ENCODE measurements at places on chromosomes 7 and 10.

DNA sequence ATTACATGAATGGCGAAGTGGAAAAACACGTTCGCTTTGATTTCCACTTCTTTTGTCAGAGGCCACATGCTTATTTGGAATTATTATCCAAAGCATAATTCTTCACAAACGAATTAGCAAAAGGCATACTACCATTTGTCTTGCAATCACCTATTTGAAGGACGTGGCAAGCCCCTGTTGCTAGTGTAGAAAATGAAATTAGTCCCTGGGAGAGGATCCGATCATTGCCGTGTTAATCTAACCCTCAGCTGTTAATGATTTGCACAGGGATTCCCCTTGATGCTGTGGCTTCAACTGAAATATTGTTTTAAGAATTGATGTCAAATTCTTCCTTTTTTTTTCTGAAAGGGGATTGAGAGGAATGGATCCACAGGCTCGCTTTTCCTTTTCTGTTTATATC is 4.6 kb downstream of the AGMO start:
- DNase-seq = no peak

DNA sequence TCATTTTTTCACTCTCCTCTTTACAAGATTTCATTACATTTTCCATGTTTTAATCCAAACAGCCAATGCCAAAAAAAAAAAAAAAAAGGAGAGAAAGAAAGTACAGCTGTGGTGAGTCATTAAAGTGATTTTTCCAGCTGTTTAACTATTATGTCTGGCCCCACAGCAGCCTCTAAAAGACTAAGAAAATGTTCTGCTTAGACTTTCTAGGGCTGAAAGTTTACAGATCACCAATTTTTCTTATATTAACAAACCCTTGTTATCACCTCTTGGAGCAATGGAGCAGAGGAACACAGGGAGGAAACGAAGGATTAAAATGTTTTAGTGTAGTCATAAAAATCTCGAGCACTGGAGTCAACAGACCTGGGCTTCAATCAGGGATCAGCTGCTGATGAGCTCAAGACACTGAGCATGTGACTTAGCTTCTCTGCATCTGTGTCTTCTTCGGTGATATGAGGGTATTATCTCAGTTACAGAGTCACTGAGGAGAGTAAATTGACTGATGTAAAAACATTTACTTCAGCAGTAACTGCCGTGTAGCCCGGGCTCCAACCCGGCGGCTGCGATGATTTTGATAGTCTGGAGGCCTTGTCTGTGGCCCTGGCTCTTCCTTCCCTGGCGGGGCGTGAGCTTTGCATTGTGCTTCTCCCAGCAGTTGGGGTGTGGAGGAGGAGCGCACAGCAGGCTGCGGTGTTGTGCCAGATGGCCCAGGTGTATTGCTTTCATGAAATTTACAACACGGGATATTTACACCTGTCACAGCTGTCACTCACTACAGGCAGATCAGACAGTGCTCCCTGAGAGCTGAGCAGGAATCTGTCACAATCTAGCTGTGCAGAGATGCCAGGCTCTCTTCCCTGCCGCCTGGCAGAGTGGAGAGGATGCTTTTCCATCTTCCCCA is 298.3 kb upstream of the FZD8 start:
- peak; percentile 78 for DNase-seq

DNA sequence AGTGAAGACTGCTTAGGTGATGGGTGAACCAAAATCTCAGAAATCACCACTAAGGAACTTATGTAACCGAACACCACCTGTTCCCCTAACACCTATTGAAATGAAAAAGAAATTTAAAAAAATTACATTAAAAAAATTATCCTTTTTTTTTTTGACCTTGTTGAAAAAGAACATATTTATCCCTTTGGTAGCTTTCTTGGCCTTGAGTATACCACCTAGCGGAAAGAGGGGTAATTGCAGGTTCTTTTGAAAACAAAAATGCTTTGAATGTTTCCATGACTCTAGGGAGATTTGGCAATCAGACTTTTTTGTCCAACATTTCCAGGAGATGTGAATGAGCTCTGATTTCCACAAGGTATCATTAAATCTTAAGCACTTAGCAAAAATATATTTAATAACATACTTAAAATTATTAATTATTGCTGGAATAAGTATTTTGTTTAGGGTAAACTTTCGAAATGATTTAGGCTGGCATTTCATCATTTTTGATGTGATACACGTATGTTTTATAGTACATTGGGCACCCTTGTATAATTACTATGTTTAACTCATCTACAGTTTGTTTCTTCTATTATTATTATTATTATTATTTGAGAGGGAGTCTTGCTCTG is 47.0 kb upstream of the ELMO1 start:
- no peak for DNase-seq

GRCh38 chr10:5888843-5889623 is 660 bp downstream of the ANKRD16 start:
- peak; percentile 53 for DNase-seq

GRCh38 chr7:132108563-132108962 is 467.7 kb downstream of the PLXNA4 start:
- DNase-seq = no peak

GRCh38 chr10:110149259-110149658 is 58.1 kb upstream of the MXI1 start:
- no peak for DNase-seq

DNA sequence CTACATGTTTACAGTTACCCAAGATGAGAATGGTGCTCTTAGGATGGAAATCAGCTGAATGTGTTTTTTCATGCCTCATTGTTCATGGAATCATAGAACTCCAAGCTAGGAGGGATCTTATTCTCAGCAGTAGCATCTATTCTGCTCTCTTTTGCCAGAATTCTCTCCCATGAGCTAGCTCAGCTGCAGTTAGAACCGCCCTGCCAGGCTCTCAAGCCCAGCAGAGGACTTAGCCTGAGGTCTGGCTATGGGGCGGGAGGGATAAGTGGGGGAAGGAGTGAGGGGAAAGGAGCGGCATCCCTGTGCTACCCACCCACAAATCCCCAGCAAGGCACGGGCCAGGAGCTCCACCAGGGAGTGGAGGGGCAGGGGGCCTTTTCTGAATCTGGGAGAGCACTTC is 120.7 kb upstream of the PLXNA4 start:
- DNase-seq = no peak

DNA sequence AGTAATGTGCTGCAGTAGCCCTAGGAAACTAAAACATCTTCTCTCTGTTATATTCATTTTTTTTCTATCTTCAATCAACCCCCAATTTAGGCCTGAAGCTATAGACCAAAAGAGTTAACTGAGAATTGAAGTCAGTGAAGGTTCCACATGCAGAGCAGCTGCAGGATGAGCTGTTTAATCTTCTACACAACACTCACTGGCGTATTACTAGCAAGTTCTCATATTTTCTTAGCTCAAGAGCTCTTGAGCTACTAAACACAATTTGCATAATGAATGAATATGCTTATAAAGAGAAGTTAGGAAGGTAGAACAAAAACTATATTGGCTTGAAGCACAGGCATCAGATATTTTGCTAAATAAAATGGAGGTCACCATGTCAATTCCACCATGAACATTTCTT is 41.2 kb upstream of the GPR22 start:
- DNase-seq = no peak

DNA sequence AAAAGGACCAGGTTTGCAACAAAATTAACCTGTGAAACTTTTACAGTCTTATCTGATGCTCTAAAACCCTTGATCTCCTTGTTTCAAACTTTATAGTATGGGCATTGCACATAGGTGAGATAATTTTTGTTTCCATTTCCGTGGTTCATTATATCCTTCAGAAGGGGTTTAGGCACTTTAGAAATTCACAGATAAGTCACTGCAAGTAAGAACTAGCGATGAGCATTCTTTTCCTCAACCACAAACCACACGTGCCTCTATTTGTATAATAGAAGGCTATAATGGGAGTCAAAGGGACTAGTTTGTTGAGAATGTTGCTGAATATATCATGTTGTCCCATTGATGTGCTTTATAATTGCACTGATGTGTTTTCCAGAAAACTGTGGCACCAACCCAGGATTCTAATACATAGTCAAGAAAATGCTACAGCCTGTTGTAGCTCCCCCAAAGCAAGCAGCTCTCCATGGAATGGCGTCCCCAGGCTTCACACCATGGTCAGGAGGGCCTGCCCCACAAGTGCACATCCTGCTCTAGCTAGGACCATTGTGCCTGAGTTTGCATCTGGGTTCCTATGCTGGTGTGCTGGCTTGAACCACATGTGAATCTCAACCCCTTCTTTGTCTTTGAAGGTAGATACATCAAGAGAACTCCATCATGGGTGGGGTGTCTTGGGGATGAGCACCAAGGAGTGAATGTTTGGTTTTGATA is 14.0 kb upstream of the ATXN7L1 start:
- no peak for DNase-seq

DNA sequence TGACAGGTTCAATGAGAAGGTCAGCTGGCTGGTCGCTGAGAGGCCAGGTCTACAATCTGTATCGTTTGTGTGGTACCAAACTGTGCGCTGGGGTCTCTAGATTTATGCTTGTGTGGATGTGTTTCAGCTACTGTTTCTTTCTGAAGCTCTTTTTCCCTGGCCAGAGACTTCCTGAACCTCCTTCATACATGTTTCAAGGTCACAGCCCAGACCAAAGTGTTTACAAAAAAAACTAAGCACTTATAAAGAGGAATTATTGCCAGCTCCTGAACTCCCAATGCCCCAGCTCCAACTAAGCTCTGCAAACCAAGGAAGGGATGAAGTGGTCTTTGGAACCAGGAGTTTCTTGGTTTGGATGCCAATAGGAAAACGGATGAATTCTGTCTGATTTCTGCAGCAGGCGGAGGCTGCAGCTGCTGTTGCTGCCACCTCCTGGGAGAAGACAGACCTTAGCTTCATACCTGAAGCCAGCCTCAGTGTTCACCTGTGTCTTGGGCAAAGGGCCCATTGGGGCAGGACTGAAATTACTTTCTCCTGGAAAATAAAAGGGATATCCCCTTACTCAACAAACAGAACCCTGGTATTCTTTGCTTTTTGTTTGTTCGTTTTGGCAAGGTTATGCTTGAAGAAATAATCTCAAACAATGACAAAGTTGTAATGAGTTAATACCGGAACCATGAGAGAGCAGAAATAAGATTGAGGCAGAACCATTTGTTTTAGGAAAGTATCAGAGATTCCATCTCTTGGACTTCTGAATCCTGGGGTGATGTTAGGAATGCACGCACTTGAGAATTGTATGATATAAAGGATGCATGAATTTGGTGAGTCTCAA is 24.6 kb upstream of the MKLN1 start:
- DNase-seq = peak; percentile 13

- DNase-seq = no peak
These were observed 337.0 kb downstream of the CRPPA start for GRCh38 chr7:16084370-16084769.

DNA sequence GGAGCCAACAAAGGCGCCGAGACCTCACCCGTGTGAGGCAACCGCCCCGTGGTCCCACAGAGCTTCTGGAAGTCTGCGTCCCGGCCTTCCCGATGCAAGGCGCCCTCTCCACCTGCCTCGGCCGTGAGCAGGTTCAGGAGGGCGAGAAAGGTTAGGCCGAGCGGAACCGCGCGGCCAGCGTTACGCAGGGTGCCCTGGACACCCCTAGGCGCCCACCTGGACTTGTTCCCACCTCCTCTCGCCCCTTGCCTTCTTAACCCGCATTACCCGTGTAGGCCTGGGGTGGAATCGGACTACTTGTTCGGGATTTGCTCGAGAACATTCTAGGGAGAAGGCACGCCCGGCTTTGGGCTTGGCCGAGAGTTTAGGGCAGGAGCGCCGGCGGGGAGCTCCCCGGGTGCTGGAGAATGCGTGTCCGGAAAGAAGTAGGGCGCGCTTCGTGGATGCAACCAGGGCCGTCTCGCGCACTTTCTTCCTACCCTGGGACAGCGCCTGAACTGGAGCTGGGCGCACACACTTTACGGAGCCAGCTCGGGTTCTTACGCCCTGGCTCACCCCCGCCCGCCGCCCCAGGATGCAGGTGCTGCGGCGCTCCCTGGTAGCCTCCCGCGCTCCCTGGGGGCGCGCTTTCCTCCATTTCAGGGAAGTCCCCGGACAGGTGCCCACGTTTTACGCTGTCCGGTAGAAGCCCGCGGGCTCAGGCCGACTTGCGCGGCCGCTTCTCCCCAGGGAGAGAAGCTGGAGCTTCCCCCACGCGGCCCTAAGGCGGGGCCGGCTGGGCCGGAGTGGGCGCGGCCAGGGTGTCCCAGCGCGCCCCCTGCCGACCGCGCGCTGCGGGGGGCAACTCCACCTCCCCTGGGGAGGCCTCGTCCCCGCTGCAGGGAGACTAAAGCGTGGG is 74.5 kb downstream of the INSIG1 start:
- DNase-seq = no peak

DNA sequence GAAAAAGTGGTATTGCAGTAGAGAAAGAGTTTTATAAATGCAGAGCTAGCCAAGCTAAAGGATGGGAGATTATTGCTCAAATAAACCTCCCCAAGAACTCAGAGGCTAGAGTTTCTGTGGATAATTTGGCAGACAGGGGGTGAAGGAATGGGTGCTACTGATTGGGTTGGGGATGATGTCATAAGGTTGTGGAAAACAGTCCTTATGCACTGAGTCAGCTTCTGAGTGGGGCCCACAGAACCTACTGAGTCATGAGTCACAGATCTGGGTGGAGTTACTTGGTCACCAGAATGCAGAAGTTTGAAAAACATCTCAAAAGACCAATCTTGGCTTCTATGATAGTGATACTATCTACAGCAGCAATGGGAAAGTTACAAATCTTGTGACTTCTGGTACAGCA is 1146.7 kb downstream of the TYW1 start:
- DNase-seq = no peak

DNA sequence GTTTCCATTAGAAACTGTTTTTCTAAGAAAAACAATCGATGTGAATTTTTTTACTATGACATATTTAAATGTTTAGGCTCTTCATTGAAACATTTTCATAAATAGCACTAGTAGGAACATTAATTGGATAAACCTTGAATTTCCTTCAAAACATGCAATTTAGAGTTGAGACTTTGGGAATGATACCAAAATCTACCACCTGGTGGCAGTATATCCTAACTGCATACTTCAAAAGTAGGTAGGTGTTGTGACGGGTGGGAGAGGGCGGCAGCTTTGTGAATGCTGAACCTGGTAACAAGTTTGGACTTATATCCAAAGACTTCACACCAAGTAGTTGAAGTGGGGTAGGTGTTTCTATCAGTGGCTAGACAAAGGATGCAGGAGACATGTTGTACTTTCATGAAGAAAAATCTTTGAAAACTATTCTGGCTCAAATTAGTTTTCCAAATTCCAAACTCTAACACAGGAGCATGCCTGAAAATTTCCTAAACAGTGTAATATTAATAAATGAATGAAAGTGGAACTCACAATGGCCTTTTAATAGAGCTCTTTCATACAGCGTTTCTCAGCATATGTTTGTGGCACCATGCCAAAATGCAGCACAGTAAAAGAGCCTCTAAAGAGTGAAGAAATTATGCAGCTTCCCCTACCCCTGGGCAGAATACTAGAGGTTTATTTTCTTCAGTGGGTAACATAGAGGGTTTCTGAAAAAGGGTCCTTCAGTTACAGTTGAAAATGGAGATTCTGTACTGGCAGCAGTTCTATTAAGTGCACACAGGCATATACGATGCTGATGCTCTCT is 201.0 kb upstream of the TPK1 start:
- DNase-seq = peak; percentile 74
